ENCODE measurements at places on chromosomes 6 and 20.

- no peak for DNase-seq
Measured at GRCh38 chr6:143279385-143279784, 171.1 kb downstream of the ADAT2 start.

GRCh38 chr6:32982702-32983492, 14.5 kb downstream of the BRD2 start:
- no peak for DNase-seq

- DNase-seq: no peak
Measured at GRCh38 chr20:58603721-58604120, 47.4 kb upstream of the STX16 start.

DNA sequence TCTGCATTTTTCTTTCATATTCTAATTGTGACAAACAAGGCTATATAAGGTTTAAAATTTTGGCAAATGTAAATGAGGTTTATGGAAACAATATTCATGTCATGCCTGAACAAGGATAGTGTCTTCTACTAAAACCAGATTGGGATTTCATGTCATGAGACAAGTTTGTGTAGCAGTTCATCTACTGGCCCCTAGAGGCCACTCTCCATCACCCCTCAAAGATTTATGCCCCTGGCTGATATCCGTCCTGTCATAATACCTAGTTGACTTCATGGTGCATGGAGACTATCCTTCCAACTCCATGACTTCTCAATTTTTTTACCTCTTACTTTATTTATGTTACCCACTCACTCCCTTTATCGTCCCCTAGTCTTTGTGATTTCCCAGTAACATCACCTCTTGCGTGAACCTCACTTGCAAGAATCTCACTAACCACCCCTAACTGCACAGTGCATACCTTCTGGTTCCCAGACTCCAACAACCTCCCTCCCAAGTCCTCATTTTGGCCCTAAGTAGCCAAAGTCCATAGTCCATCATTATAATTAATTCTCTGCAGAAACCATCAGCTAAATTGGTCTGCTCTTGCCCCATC, 179.8 kb downstream of the TASP1 start:
- DNase-seq: peak; percentile 14

GRCh38 chr20:2631228-2631627, 21.2 kb upstream of the NOP56 start:
- no peak for DNase-seq

GRCh38 chr6:44301782-44302564, 11.2 kb downstream of the AARS2 start:
- DNase-seq: no peak

DNA sequence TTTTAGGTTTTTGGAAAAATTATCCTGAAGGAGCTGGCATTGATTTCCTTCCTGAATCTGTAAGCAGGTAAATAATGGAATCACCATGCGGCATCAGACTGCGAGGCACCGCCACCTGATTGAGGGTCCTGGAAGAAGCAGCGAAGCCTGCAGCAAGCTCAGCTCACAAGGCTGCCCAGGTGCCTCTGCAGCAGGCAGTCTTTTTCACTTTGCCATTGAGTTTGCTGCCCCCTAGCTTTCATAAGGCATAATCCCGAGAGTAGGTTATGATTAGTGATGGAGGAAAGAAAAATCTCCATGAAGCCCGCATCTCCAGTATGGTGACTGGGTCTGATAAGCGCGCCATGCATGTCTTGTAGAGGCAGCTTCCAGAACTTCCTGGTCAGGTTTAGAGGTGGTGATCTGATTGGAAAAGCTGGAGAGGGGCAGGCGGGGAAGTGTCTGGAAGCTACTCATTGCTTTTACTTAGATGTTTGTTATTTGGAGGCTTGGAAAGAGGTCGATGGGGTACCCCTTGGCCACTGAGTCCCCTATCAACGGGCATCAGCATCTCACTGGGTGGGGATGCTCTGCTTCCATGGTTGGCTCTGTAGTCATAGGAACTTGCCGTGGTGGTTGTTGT, 26.7 kb downstream of the IYD start:
- DNase-seq: peak; percentile 57

DNA sequence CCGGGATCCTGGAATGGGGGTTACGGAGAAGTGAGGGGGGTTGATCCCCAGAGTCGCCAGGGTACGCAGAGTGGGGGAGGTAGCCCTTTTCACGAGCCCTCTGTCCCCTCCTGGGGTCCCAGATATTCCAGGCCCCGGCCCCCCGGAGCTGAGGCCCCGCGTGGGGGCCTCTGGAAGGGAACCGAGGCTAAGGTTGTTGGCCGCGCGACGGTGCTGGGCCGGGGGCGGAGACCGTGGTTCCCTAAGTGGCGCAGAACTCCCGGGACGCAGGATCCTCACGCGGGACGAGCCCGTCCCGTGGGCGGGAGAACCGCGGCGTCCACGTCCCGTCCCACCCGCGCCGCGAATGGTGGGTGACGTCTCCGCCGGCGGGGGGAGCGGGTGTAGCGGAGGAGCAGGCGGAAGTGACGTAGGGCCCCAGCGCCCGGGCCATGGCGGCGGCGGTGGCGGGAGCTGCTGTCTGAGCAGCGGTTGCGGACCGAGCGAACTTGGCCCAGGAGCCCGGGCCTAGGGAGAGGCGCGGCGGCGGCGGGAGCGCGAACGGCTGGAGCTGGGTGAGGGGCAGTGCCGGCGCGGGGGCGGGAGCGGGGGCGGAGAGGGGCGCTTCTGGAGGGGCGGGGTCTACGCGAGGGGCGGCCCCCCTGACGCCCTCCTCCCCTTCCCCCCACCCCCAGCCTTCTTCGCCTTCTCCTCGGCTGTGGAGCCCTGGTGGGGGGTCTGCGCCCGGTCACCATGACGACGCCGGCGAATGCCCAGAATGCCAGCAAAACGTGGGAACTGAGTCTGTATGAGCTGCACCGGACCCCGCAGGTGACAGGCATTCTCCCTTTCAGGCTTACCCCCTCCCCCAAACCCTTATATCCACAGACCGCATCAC, at the start of gene RING1:
TSS of gene RING1 (plus strand) at position 410 of the 877 bp plus-strand sequence. CDS start at position 733, 323 bp downstream.
- peak; percentile 73 for DNase-seq

DNA sequence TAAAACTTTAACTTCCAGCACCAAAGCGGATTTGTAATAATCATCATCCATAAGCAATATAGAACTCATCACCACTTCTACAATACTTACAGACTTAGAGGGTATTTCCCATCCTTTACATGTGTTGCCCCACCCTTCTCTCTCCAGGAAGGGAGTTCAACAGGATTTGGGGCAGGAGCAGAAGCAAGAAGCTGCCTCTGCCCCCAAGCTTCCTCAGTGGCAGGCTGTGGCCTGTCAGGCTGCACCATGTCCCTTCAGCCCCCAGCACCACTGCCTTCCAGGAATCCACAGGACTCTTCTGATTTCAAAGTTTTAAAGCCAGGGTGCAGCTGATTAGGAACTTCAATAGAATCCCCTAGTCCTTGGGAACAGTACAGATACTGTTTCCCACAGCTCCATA, 36.7 kb upstream of the MCM9 start:
- DNase-seq: no peak

DNA sequence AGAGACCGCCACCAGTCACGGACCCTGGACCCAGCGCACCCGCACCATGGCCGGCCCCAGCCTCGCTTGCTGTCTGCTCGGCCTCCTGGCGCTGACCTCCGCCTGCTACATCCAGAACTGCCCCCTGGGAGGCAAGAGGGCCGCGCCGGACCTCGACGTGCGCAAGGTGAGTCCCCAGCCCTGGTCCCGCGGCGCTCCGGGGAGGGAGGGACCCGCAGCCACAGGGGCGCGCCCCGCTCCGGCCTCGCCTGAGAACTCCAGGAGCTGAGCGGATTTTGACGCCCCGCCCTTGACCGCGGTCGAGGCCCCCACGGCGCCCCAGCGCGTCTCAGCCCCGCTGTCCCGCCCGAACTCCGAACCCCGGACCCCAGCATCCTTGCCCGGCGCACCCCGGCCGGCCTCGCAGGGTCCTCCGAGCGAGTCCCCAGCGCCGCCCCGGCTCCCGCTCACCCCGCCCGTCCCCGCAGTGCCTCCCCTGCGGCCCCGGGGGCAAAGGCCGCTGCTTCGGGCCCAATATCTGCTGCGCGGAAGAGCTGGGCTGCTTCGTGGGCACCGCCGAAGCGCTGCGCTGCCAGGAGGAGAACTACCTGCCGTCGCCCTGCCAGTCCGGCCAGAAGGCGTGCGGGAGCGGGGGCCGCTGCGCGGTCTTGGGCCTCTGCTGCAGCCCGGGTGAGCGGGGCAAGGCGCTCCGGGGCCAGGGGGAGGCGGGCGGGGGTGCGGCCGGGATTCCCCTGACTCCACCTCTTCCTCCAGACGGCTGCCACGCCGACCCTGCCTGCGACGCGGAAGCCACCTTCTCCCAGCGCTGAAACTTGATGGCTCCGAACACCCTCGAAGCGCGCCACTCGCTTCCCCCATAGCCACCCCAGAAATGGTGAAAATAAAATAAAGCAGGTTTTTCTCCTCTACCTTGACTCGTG, at the start of gene OXT:
TSS of gene OXT (plus strand) at position 11 of the 920 bp plus-strand sequence. CDS start at position 47, 36 bp downstream.
- peak; percentile 77 for DNase-seq

- DNase-seq: no peak
Measured at GRCh38 chr20:37941332-37941731, 38.4 kb downstream of the VSTM2L start.

Data from CD4-positive, alpha-beta T cell treated with Interleukin-4 for 4 hours (primary cell).